ENCODE measurements at places on chromosomes 6 and 20. TPM values are rescaled to one million over a fixed set of nuclear protein-coding genes. Genes with fewer than 3 reads are reported as not detected.

PRR18 gene
- total RNA-seq = not detected

ADGB gene
- total RNA-seq = not detected

ZNF165 gene
- 0.33 TPM for total RNA-seq

ANKRD66 gene
- total RNA-seq = not detected

SFTA2 gene
- total RNA-seq = not detected

GRM1 gene
- under 0.01 TPM for total RNA-seq

BMP5 gene
- total RNA-seq = not detected

C2 gene
- not detected for total RNA-seq

CRISP2 gene
- total RNA-seq = not detected

- DNase-seq = no peak
Measured at GRCh38 chr6:164258421-164258820, 843.9 kb downstream of the QKI start.

DNA sequence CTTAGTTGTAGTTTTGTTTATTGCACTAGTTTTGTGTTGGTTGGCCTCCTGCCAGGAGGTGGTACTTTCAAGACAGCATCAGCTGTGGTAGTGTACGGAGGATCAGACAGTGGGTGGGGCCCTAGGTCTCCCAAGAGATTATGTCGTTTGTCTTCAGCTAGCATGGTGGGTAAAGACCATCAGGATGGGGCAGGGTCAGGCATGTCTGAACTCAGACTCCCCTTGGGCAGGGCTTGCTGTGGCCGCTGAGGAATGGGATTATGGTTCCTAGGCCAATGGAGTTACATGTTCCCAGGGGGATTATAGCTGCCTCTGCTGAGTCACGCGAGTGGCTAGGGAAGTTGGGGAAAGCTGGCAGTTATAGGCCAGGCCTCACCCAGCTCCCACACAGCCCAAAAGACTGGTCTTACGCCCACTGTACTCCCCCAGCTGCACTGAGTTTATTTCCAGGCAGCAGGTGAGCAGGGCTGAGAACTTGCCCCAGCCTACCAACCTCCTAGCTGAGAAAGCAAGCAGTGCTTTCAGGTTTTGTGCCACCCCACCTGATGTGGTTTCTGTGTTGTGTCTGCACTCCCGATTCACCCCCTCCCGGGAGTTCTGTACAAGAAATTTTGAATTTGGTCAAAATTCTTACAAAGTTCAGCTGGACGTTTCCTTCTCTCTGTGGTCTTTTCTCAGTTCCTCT lies 24.7 kb downstream of the ZSCAN31 start:
- DNase-seq = no peak

DNA sequence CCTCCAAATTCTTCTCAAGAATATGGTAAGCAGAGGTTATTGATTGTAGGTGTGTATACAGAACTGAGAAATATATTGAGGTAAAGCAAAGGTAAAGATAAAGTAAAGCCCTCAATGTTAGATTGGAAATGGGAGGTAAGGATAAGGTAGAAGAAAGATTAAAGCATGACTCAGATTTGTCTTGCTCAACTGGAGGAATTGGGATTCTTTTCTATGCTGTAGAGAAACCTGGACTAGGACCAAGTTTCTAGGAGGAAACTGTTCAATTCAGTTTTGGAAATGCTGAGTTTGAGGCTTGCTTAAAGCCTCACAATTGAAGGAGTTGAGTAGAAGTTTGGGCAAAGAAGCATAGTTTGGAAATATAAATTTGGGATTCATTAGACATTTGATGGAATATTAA lies 634.0 kb upstream of the PTCHD4 start:
- no peak for DNase-seq

GRCh38 chr6:135703621-135704020 lies 147.9 kb upstream of the PDE7B start:
- no peak for DNase-seq

- DNase-seq = no peak
Measured at GRCh38 chr20:44924541-44924940, 14.7 kb downstream of the PABPC1L start.

DNA sequence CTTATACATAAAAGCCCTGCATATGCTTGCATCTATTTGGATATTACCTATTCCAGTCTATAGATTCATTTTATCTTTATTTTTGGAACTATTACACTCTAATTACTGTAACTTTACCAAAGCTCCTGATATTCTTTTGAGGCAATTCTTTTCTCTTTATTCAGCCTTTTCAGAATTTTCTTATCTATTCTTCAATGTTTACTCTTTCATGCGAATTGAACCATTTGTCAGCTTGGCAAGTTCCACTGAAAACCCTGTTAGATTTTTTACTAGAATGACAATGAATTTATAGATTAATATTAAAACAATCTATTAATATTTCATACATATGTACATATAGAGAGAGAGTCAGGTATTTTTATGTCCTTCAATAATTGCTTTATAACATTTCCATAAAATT lies 554 bp upstream of the MEP1A start:
- no peak for DNase-seq

GRCh38 chr6:137723273-137724017 lies 143.6 kb upstream of the TNFAIP3 start:
- no peak for DNase-seq

GRCh38 chr20:21053002-21053762 lies 53.0 kb downstream of the LINC00237 start:
- DNase-seq = no peak

- DNase-seq = no peak
Measured at GRCh38 chr20:6157345-6157744, 34.5 kb upstream of the FERMT1 start.

All from pulmonary artery endothelial cell (primary cell).